T-helper 17 cell (primary cell): ENCODE measurements at places on chromosomes 6 and 20. TPM values are rescaled to one million over a fixed set of nuclear protein-coding genes. Genes with fewer than 3 reads are reported as not detected.

DNA sequence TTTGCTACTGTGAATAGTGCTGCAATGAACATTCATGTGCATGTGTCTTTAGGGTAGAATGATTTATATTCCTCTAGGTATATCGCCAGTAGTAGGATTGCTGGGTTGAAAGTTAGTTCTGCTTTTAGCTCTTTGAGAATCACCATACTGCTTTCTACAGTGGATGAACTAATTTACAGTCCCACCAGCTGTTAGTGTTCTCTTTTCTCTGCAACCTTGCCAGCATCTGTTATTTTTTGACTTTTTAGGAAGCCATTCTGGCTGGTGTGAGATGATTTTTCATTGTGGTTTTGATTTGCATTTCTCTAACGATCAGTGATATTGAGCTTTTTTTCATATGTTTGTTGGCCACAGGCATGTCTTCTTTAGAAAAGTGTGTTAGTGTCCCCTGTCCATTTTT lies 40.0 kb downstream of the PLG start:
- no peak for DNase-seq

DNA sequence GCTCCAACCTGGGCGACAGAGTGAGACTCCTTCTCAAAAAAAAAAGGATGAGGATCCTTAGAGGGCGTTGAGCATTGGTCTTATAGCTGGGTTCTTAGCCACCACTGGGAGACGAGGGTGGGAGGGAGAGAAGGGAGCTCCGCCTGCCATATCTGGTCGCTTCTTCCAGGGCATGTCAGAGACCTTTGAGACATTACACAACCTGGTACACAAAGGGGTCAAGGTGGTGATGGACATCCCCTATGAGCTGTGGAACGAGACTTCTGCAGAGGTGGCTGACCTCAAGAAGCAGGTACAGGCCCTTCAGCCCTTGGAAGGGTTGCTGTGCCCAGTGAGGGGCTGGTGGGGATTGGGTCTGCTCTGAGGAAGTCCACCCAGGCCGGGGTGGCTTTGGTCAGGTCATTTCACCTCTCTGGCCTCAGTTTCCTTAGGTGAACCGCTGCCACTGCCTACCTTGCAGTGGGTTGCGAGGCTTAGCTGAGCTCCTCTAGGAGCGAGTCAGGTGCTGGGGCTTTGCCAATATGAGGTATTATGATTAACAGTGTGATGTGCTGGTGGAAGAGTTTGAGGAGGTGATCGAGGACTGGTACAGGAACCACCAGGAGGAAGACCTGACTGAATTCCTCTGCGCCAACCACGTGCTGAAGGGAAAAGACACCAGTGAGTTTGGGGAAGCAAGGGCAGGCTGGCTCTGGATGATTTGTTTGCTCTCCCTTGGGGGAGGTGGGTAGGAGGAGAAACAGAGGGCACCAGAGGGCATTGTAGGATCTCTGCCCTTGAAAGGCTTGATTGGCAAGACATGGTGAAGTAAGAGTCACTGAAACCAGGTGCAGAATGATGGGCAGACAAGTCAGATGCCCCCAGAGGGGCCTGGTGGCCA lies 8.5 kb downstream of the CNPY3 start:
- DNase-seq: no peak

DNA sequence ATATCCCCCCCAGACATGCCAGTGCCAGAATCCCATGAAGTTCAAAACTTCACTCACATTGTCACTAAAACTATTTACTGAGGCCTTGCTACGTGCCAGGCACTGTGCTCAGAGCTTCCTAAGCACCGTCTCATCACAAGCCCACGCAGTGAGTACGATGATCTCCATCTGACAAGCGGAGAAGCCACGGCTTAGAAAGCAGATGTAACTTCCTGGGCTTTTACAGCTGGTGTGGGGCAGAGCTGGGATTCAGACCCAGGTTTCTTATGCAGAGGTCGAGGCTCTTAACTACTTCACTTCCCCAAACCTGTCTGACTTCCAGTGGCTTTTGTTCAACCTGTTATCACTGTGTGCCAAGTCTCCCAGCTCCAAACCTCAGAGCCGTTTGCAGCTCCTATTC lies 8.3 kb downstream of the MDGA1 start:
- no peak for DNase-seq

DNA sequence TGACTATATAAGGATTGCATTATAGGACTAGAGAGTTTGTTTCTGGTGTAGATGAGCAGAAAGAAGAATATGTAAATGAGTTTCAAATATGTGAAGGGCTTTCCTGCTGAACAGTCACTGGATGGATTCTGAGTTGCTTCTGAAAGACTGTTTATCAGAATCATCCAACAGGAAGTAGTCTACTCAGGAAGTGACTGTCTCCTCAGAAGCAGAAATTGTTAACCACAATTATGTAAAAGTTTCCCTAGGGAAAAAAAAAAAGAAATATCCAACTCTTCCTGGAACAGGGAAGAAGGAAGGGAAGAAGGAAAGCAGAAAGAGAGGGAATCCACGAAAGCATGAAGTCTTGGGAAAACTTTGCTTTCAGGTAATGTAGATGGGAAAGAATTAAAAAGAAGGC lies 138.9 kb downstream of the TENT5A start:
- DNase-seq: no peak

HLA-DQA1 gene
- 21.5 TPM for total RNA-seq

FAM209B gene
- total RNA-seq: 3.2 TPM
